ENCODE measurements at places on chromosomes 3 and 15. TPM values are rescaled to one million over a fixed set of nuclear protein-coding genes. Genes with fewer than 3 reads are reported as not detected.

Gene HTR3E
- polyA plus RNA-seq, result not detected

Gene BCHE
- polyA plus RNA-seq, result 2.0 TPM

Gene HRH1
- polyA plus RNA-seq, result 0.06 TPM

Gene ZDHHC19
- polyA plus RNA-seq, result 3.8 TPM

Gene ISLR
- polyA plus RNA-seq, result not detected

Gene IQCF5
- not detected for polyA plus RNA-seq

Gene ANKUB1
- polyA plus RNA-seq, result not detected

Gene ERICH6
- not detected for polyA plus RNA-seq

Gene LPCAT4
- polyA plus RNA-seq, result 93.3 TPM

Gene NXPE3
- polyA plus RNA-seq, result 6.6 TPM

Gene CXCR6
- polyA plus RNA-seq, result not detected

Gene ACOX2
- not detected for polyA plus RNA-seq

Gene DAPK2
- 0.18 TPM for polyA plus RNA-seq

Gene CYP1A2
- polyA plus RNA-seq, result not detected

Gene ARID3B
- polyA plus RNA-seq, result 12.8 TPM

Gene TFG
- 76.0 TPM for polyA plus RNA-seq

Gene GPR62
- polyA plus RNA-seq, result not detected

Gene DGKG
- not detected for polyA plus RNA-seq

Gene PODXL2
- 342 TPM for polyA plus RNA-seq

Gene TRPM1
- not detected for polyA plus RNA-seq

Gene SPTBN5
- polyA plus RNA-seq, result 0.04 TPM

Gene MAGEF1
- polyA plus RNA-seq, result 90.9 TPM

Gene KLHL25
- 45.7 TPM for polyA plus RNA-seq

Gene NAALADL2
- 2.2 TPM for polyA plus RNA-seq

Gene GAP43
- 1,327 TPM for polyA plus RNA-seq

Gene ERC2
- 60.4 TPM for polyA plus RNA-seq

Gene ACTRT3
- not detected for polyA plus RNA-seq

Gene NRG4
- 1.4 TPM for polyA plus RNA-seq

Gene SNTN
- not detected for polyA plus RNA-seq
